Activated CD4-positive, alpha-beta memory T cell treated with anti-CD3 and anti-CD28 coated beads, Interleukin-2, amount 10 ng/mL, durations not matched to agents 7 days and 5 days (primary cell): ENCODE measurements at places on chromosomes 6 and 20. TPM values are rescaled to one million over a fixed set of nuclear protein-coding genes. Genes with fewer than 3 reads are reported as not detected.

DNA sequence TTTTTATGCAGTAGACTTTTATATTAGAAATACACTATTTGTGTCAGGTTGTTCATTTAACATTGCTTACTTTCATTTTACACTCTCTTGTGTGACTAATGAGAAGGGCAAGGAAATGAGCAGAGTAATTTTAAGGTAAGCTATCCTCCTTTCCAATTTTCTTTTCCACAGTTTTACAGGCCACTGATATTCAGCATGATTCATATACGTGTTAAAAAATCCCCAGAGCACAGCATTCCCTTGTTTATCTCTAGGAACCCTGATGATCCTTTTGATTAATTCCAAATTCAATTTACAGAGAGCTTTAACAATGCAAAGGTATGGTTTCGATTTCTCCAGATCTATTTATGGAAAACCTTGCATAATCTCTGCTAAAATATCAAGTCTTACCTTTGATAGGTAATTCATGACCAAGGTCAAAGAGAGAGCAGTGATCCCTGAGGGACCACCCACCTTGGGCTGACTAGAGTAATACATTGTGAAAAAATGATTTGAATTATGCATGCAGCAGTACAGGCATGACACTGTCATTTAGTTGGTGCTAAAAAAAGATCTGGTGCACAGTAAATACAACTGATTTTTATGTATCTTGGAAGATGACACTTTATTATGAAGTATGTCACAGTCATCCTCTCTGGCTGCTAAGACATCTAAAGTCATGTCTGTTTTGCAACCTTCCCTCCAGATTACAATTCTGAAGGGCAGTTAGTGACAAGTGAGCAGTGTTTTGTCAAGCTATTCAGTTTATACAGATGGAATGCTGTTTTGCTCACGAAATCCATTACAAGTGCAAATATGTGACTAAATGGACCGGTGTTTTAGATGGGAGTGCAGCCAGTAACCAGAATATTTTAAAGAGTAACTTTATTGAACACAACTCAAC is 736.6 kb downstream of the EPHA7 start:
- no peaks in the 10 kb centered on the region for H3K36me3 ChIP-seq
- H3K4me1 ChIP-seq: no peaks in the 10 kb centered on the region
- no peaks in the 10 kb centered on the region for H3K27me3 ChIP-seq
- DNase-seq: no peak
- H3K27ac ChIP-seq: no peak overlapping the region
- no peak overlapping the region for H3K4me3 ChIP-seq

PTK6 gene
- 2.3 TPM for total RNA-seq

IRF4 gene
- 178 TPM for total RNA-seq

GRCh38 chr6:74071214-74071613 is 375.2 kb downstream of the CD109 start:
- H3K4me1 ChIP-seq: no peaks in the 10 kb centered on the region
- no peak overlapping the region for H3K27ac ChIP-seq
- no peak for DNase-seq
- H3K36me3 ChIP-seq: no peaks in the 10 kb centered on the region
- H3K4me3 ChIP-seq: no peak overlapping the region
- peaks cover 2% of the 10 kb centered on the region for H3K27me3 ChIP-seq

DNA sequence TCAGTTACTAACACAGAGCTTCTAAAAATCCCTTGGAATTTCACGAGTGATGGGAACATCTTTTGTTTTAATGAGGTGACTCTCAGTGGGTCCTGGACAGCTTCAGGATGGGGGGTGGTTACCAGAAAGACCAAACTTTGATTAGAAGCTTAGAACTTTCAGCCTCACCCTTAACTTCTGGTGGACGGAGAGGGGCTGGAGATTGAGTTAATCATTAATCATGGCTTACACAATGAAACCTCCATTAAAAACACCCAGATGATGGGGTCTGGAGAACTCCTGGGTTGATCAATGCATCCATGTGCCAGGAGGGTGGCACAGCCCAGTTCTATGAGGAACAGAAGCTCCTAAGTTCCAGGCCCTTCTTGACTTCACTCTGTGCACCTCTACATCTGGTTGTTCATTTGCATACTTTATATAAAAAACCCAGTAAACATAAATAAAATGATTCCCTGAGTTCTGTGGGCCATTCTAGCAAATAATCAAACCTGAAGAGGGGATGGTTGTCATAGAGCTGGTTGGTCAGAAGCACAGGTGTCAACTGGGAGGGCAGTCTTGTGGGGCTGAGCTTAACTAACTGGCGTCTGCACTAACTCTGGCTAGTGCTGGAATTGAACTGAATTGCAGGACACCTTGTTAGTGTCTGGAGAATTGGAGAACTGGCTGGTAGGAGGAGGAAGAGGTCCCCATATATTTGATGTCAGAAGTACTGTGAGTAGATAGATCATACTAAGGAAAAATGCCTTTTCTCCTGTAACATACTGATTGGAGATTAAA is 10.3 kb downstream of the RMND1 start:
- DNase-seq: no peak
- H3K27me3 ChIP-seq: no peaks in the 10 kb centered on the region
- peaks cover 25% of the 10 kb centered on the region for H3K36me3 ChIP-seq
- H3K4me1 ChIP-seq: peaks cover 18% of the 10 kb centered on the region

SLA2 gene
- total RNA-seq: 78.6 TPM

ECT2L gene
- not detected for total RNA-seq

EFCAB8 gene
- 0.55 TPM for total RNA-seq

RAB44 gene
- total RNA-seq: 0.15 TPM

R3HDML gene
- total RNA-seq: not detected

RNF144B gene
- total RNA-seq: 2.0 TPM

NKAIN2 gene
- not detected for total RNA-seq

DNA sequence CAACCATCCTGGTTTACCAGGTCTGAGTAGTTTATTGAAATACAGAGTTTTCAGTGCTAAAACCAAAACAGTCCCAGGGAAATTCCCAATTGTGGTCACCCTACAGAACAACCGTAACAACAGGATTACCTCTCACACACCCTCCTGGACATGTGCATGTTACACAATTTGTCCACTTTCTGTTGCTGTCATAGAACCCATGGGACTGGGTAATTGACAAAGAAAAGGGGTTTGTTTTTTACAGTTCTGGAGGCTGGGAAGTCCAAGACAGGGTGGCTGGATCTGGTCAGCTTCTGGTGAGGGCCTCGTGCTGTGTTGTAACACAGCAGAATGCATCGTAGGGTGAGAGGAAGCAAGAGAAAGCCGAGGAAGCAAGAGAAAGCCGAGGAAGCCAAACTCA is 9.1 kb upstream of the ADA start:
- peaks cover 4% of the 10 kb centered on the region for H3K4me1 ChIP-seq
- no peaks in the 10 kb centered on the region for H3K27me3 ChIP-seq
- no peak overlapping the region for H3K27ac ChIP-seq
- peaks cover 30% of the 10 kb centered on the region for H3K36me3 ChIP-seq
- no peak for DNase-seq

DNA sequence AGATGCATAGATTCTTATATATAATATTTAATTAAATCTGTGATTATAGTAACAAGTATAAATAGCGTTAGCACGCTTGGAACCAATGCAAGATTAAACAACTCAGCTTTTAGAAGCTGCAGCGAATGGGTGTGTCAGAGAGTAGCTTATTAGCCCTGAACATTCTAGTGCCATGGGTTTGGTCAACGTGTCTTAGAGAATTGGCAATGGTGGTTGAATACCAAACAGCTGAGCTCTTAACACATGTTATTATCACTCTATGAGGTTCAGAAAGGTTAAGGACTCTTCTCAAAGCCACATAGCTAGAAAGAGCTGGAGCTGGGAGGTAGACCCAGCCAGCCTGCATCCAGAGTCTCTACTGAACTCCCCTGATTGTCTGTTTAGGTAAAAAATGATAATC is 284.2 kb upstream of the CHD6 start:
- no peak overlapping the region for H3K4me3 ChIP-seq
- no peak overlapping the region for H3K27ac ChIP-seq
- no peak for DNase-seq
- H3K36me3 ChIP-seq: no peaks in the 10 kb centered on the region
- H3K27me3 ChIP-seq: no peaks in the 10 kb centered on the region

GRCh38 chr6:33730611-33731010 is 16.1 kb downstream of the IP6K3 start:
- H3K36me3 ChIP-seq: no peaks in the 10 kb centered on the region
- no peak for DNase-seq
- H3K4me3 ChIP-seq: no peak overlapping the region
- H3K27me3 ChIP-seq: peaks cover 6% of the 10 kb centered on the region

PHACTR3 gene
- total RNA-seq: not detected

ADGRF1 gene
- not detected for total RNA-seq

GRCh38 chr6:164010441-164011103 is 596.1 kb downstream of the QKI start:
- no peak overlapping the region for H3K27ac ChIP-seq
- DNase-seq: no peak
- no peak overlapping the region for H3K4me3 ChIP-seq
- no peaks in the 10 kb centered on the region for H3K4me1 ChIP-seq

GRCh38 chr6:106886081-106886843 is 88.3 kb downstream of the CD24 start:
- DNase-seq: no peak
- H3K27ac ChIP-seq: no peak overlapping the region
- H3K4me1 ChIP-seq: no peaks in the 10 kb centered on the region
- H3K36me3 ChIP-seq: no peaks in the 10 kb centered on the region
- peaks cover 26% of the 10 kb centered on the region for H3K27me3 ChIP-seq
- no peak overlapping the region for H3K4me3 ChIP-seq

DNA sequence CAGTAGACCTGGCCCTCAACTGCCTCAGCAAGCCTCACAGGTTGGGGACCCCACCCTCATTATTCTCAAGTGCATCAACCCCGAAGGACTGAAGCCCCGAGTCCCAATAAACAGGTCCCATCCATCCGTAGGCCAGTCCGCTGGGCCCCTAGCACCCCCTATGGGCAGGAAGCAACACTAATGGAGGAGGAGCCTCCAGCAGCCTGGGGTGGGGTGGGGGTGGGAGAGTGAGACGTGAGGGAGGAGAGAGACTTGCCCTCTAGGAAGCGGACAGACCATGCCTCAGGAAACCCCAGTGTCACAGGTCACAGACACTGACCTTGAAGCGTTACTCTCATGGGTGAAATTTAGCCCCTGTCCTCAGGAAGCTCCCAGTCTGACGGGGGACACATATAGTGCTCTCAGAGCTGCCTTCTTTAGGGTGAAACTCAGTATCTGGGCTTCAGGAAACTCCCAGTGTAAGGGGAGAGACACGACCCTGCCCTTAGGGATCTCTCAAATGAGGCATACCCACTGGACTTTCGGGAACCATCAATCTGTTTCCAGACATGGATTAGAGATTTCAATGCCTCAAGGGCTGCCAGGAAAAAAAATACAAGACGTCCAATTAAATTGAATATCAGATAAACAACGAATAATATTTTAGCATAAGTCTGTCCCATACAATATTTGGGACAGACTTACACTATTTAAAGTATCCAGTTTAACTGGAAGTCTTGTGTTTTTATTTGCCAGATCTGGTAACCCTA is 125.8 kb downstream of the MRPL14 start:
- DNase-seq: peak; percentile 32
- peaks cover 22% of the 10 kb centered on the region for H3K4me1 ChIP-seq
- peak overlapping the region; percentile 53 for H3K4me3 ChIP-seq
- H3K27me3 ChIP-seq: peaks cover 43% of the 10 kb centered on the region
- no peak overlapping the region for H3K27ac ChIP-seq

- no peak overlapping the region for H3K4me3 ChIP-seq
- peaks cover 16% of the 10 kb centered on the region for H3K27me3 ChIP-seq
- H3K27ac ChIP-seq: no peak overlapping the region
- peaks cover 19% of the 10 kb centered on the region for H3K4me1 ChIP-seq
- no peaks in the 10 kb centered on the region for H3K36me3 ChIP-seq
Measured at GRCh38 chr6:138657065-138657425, 116.5 kb upstream of the CCDC28A start.

DNA sequence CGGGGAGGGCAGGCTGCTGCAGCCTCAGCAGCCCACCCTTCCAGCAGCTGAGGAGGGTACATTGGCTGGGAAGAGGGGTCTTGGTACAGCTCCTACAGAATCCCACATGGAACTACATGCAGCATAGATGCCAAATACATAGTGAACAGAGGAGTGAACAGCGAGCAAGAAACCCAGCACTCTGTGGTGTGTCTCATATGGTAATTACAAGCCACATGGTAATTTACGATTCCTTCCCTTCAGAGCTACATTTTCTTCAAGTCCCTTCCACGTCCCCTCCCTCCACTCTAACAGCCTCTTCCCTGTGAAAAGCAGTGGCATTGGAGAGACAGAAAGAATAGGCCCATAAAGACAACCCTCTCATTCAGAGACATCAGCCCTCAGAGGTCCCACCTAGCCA is 167.7 kb downstream of the SYNDIG1 start:
- H3K4me3 ChIP-seq: no peak overlapping the region
- no peak overlapping the region for H3K27ac ChIP-seq
- no peaks in the 10 kb centered on the region for H3K4me1 ChIP-seq
- H3K36me3 ChIP-seq: no peaks in the 10 kb centered on the region
- H3K27me3 ChIP-seq: peaks cover 3% of the 10 kb centered on the region

UNC5CL gene
- 1.6 TPM for total RNA-seq

DNA sequence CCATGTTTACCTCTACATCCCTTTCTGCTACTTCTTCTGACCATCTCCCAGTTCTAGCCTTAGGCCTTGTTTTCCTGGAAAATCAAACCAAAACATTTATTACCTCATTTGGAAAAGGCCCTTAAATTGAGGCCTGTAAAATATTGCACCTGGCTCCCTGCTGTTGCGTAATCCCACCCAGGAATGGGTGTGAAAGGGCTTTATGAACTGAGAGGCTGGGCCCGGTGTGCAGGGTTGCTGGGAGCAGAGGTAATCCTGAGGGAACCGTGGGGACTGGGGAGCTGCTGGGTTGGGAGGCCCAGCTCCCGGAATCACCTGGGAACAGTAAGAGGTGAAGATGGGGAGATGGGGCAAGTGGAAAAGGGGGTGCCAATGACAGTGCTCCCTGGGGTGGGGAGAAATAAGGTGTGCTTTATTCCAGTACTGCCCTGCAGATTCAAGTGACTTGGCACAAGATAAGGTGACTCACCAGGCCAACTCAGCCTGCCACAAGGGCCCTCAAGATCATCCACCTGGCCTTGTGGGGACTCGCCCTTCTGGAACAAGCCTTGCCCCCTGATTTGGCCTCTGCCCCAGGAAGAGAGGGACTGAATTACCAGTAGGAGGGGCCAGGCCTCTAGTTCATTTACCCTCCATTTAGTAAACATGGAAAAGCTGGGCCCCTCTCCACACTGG is 44.2 kb downstream of the KCNK5 start:
- no peaks in the 10 kb centered on the region for H3K27me3 ChIP-seq
- no peak overlapping the region for H3K4me3 ChIP-seq
- no peak overlapping the region for H3K27ac ChIP-seq
- peaks cover 9% of the 10 kb centered on the region for H3K4me1 ChIP-seq
- H3K36me3 ChIP-seq: peaks cover 4% of the 10 kb centered on the region

- H3K27me3 ChIP-seq: peaks cover 23% of the 10 kb centered on the region
- H3K36me3 ChIP-seq: no peaks in the 10 kb centered on the region
- H3K27ac ChIP-seq: no peak overlapping the region
- peaks cover 3% of the 10 kb centered on the region for H3K4me1 ChIP-seq
Measured at GRCh38 chr6:148578489-148578814, 168.4 kb upstream of the UST start.

GRCh38 chr20:46799781-46800408 is 90.4 kb downstream of the SLC2A10 start:
- peaks cover 14% of the 10 kb centered on the region for H3K27me3 ChIP-seq
- DNase-seq: no peak
- no peaks in the 10 kb centered on the region for H3K36me3 ChIP-seq
- no peak overlapping the region for H3K27ac ChIP-seq

- H3K4me1 ChIP-seq: no peaks in the 10 kb centered on the region
- DNase-seq: no peak
- no peaks in the 10 kb centered on the region for H3K27me3 ChIP-seq
- H3K36me3 ChIP-seq: no peaks in the 10 kb centered on the region
- no peak overlapping the region for H3K27ac ChIP-seq
Measured at GRCh38 chr6:43119482-43119881, 43.4 kb downstream of the PTK7 start.

GRCh38 chr6:135149376-135149775 is 31.7 kb upstream of the MYB start:
- no peaks in the 10 kb centered on the region for H3K27me3 ChIP-seq
- H3K36me3 ChIP-seq: peaks cover 33% of the 10 kb centered on the region
- H3K27ac ChIP-seq: no peak overlapping the region
- DNase-seq: no peak

FAM83D gene
- 18.9 TPM for total RNA-seq
